ENCODE measurements at places on chromosomes 12 and 14.

DNA sequence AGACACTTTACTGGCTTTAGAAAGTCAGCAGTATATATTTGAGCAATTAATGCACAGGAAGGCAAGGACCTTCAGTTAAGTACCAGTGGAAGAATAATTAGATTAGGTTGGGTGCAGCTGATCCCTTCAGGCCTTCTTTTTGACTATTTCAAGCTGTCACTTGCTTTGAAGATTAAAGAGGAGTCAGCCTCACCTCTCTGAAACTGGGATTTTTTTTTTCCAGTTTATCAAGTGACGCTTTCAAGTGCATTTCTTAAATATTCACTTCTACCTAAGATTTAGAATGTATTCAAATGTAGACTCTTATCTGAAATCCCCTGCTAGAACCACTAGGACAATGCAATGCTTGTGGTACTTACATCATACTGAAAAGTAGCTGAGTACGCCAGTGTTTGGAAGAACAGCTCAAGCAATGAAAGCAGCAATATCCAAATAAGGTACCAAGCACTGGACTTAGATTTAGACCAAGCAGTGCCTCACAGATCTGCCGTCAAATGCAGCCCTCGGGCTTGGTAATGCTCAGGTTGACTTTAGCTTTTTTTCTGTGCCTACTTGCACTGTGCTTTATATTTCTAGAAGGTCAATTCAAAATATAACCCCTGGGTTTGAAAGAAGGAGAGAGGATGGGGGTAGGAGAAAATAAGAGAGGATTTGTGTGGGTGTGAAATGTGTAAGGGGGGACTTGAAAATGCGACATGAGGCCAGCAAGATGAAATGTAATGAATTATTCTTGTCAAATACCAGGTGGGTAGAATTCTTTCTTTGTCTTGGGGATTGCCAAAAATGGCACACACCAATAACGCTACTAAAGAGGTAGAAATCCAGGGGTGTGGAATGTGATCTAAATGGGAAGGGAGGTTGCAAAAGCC is 3.7 kb upstream of the FERMT2 start:
- DNase-seq, result no peak

DNA sequence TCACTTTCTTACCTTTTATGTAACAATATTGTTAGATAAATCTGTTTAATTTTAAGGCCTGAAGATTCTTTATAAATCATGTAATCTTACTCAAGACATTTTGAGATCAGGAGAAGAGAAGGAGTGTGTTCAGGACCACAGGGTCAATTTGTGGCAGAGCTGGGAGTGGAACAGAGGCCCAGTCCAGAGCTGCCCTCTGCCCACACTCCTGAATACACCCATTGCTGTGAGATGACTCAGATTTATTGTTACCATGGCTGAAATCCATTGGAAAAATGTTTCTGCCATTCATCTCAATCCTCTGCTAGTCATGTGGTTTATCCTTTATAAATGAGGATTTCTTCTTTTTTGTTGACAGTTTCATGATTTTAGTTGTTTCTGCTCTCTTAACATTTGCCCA is 100.5 kb upstream of the STXBP6 start:
- no peak for DNase-seq

- no peak for DNase-seq
Measured at GRCh38 chr12:92568691-92569090, 134.1 kb upstream of the PLEKHG7 start.

GRCh38 chr14:54002653-54003052 is 46.0 kb upstream of the BMP4 start:
- no peak for DNase-seq

DNA sequence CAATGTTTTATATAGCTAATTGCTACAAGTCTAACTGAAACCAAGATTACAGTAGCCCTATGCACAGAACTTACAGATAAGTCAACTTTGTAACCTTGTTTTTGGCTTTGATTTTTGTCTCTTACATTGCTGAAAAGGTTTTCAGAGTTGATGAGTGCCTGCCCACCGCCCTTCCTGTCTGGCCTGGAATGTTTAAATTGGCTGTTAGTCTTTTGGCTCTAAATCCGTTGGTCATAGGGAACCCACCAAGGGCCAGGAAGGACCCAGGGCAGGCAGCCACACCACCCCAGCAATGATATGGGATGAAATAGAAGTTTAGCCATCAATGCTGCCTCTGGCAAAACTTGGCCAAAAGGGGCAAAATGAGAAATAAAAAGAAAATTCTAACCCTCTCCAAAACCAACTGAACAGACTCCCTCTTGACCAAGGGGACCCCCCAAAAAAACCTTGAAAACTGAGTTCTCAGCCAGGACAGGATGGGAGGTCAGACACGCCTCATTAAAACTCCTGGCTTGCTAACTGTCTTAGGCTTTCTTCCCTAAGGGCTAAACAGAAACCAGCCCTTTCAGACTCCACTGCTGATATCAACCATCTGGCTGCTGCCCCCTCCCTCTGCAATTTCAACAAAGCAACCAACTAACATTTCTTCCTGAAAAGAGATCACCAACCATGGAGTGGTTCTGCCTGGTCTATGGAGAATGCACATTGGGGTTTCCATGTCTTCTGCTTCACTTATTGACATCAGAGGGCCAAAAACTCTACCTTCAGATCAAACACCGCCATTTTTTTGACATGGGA is 242.1 kb upstream of the NOS1 start:
- no peak for DNase-seq

Measured in stimulated activated CD4-positive, alpha-beta T cell treated with anti-CD3 and anti-CD28 coated beads, TNF-alpha, amount 100 ng/mL, for 1 hour (primary cell).